ENCODE measurements at places on chromosomes 4 and X. TPM values are rescaled to one million over a fixed set of nuclear protein-coding genes. Genes with fewer than 3 reads are reported as not detected.

COL4A5 gene
- total RNA-seq: not detected

- no peak overlapping the region for H3K4me3 ChIP-seq
- H3K4me1 ChIP-seq: no peaks in the 10 kb centered on the region
- DNase-seq: no peak
- H3K27me3 ChIP-seq: peaks cover 2% of the 10 kb centered on the region
Observed at GRCh38 chr4:111999801-112000200, 145.5 kb upstream of the FAM241A start.

DNA sequence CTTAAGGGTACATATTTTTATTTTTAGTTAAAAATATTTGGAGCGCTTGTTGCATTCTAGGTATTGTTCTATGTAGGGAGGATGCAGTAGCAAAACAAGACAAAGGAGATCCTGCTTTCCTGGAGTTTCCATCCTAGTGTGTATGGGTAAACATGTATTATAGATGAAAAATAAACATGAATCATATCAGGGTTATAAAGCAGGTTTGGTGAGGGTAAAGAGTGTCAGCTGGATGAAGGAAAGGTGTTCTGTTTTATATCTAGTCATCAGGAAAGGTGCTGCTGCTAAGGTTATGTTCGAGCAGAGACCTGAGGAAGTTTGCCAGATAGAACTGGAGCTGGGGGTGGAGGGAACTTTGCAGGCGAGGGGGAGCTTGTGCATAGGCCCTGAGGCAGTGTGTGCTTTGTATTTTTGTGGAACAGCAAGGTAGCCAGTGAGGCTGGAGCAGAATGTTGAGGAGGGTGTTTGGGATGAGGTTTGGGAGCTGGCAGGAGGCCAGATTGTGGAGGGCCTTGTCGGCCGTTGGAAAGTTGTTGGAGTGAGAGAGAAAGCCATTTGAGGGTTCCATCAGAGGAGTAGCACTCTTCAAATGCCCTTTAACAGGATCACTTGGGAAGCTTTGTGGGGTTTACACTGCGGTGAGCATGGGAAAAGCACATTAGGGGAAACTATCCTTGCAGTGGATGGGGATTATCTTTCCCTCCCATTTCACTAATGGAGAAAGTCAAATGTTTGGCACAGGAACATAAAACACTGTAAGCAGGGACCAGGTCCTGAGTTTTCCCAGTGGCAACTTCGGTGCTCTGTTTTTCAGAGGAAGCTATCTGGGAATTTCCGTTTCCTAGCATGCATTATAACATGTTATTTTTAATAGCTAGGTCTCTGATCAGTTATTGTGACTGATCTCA is 35.9 kb downstream of the AFF1 start:
- H3K36me3 ChIP-seq: peaks cover 2% of the 10 kb centered on the region
- H3K27me3 ChIP-seq: no peaks in the 10 kb centered on the region

- no peaks in the 10 kb centered on the region for H3K27me3 ChIP-seq
- peak overlapping the region; percentile 46 for H3K4me3 ChIP-seq
- no peaks in the 10 kb centered on the region for H3K4me1 ChIP-seq
- peak; percentile 78 for DNase-seq
Observed at GRCh38 chr4:112327965-112328733, 31.0 kb downstream of the ALPK1 start.

KCNIP4 gene
- total RNA-seq: not detected

DNA sequence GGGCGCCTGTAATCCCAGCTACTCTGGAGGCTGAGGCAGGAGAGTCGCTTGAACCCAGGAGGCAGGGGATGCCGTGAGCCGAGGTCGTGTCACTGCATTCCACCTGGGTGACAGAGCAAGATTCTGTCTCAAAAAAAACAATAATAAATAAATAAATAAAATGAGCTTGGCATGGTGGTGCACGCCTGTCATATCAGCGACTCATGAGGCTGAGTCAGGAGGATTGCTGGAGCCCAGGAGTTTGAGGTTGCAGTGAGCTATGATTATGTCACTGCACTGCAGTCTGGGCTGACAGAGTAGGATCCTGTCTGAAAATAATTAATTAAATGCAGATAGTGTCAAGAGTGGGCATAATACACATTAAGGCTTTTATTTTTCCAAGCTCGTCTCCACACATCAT is 77.5 kb downstream of the DHRSX start:
- no peaks in the 10 kb centered on the region for H3K27me3 ChIP-seq
- H3K4me1 ChIP-seq: no peaks in the 10 kb centered on the region
- DNase-seq: no peak
- H3K4me3 ChIP-seq: no peak overlapping the region
- no peak overlapping the region for H3K27ac ChIP-seq

DNA sequence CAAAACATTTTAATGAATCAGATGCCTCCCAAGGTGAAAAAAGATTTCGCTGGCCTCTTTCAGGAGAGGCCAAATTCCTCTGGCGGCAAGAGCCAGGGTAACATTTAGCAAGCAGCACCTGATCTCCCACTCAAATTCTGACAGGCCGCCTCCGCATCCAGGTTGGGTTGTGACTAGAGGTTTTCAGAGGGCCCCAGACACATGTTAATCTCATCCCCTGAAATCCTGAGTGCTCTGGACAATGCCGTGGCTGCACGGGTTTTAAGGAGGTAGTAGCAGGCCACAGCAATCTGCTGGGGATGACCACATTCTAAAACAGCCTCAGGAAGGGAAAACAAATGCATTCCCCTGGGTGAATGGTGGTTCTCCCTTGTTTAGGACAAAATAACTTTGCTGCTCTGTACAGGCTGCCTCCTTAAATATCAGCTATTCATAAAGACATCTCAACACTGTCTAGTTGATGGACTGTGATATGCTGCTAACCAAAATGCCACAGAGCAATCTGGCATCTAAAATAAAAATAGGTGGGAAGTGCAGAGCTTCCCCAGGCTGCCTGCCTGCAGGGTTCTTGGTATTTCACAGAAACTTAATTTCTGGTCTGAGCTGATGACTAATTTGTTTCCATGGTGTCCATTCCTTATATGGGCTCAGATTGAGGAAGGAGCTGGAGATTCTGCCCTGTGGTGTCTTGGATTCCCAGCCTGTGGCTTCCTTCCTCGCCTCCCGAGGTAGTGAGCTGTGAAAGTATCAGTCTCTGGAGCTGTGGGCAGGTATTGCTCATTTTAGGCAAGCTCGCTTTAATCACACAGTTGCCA is 202.0 kb downstream of the DCLK2 start:
- no peak for DNase-seq
- no peak overlapping the region for H3K4me3 ChIP-seq
- no peak overlapping the region for H3K27ac ChIP-seq

DNA sequence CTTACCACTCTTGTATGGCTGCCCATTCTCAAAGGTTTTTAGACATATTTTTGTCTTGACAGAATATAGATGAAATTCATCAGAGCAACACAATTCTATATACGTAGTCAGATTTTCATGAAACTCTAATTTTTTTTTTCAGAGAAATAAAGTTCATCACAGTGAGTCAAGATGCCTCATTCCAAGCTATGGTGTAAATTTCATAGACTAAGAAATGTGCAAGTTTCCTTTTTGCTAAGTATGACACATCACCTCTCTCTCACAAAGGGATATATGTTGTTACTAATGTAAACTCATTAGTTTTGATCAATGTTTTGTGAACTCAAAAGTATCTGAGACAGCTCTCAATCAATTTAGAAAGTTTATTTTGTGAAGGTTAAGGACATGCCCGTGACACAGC is 60.4 kb upstream of the ATXN3L start:
- no peaks in the 10 kb centered on the region for H3K27me3 ChIP-seq
- no peak overlapping the region for H3K4me3 ChIP-seq
- DNase-seq: no peak
- no peaks in the 10 kb centered on the region for H3K4me1 ChIP-seq
- H3K36me3 ChIP-seq: no peaks in the 10 kb centered on the region
- no peak overlapping the region for H3K27ac ChIP-seq

GRSF1 gene
- total RNA-seq: 46.0 TPM

PCDH18 gene
- total RNA-seq: 0.25 TPM

DNA sequence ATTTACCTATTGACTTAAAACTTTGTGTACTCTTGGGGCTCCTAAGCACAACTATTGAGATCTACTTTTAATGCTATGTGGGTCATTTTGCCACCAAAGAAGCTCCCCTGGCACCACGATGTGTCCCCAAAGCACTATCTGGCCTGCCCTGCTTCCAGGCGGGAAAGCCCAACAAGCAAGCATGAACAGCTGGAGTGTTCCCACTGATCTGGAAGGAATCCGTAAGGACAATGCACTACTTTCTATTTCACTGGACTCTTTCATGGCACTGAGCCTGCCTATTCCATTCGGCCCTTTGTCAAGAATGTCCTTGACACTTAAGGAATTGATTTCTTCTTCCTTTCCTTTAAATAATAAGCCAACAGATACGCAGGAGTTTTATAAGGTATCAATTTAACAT is 38.8 kb downstream of the GRIA3 start:
- no peaks in the 10 kb centered on the region for H3K27me3 ChIP-seq
- no peak overlapping the region for H3K4me3 ChIP-seq
- H3K36me3 ChIP-seq: no peaks in the 10 kb centered on the region
- H3K4me1 ChIP-seq: no peaks in the 10 kb centered on the region
- DNase-seq: no peak

GRCh38 chr4:105588252-105588651 is 35.8 kb downstream of the ARHGEF38 start:
- H3K27me3 ChIP-seq: peaks cover 5% of the 10 kb centered on the region
- no peak for DNase-seq
